MCF 10A (cell line): ENCODE measurements at places on chromosomes 6 and 20.

DNA sequence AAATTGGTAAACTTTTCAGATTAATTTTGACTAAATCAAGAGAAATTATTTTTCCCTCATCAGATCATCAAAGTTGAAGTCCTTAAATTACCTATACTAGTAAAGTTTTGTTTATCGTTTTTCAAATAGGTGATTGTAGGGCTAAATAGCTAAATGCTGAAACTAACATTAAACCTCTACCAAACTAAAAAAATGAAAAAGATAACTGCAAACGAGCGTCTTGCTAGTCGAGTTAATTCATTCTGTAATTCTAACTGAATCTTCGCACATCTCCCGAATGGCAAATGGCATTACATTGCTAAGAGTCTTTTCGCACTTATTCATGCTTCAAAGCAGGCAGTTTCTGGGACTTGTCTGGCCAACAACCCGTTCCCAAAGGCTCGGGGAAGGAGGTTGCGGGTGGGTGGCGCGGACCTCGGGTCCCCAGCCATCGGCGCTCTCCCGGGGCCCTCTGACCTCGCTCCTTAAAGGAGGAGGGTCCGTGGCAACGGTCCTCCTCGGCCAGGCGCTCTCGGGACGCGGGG lies 43.8 kb downstream of the POPDC3 start:
- DNase-seq = peak; percentile 12

GRCh38 chr20:49478754-49479689 lies 3.4 kb downstream of the KCNB1 start:
- peak; percentile 20 for DNase-seq

DNA sequence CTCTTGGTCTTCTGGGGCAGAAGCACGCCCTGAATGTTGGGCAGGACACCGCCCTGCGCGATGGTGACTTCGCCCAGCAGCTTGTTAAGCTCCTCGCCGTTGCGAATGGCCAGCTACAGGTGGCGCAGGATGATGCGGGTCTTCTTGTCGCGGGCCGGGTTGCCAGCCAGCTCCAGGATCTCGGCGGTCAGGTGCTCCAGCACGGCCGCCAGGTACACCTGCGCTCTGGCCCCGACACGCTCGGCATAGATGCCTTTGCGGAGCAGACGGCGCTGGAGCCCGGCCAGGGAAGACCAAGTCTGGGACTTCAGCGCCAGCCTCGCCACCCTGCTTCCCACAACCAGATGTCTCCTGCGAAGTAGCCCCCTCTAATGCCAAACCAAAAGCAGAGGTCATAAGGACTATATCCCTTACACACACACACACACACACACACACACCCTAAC lies 8.0 kb upstream of the SLC17A3 start:
- no peak for DNase-seq

GRCh38 chr6:169741344-169741743 lies 10.0 kb downstream of the DYNLT2 start:
- no peak for DNase-seq

DNA sequence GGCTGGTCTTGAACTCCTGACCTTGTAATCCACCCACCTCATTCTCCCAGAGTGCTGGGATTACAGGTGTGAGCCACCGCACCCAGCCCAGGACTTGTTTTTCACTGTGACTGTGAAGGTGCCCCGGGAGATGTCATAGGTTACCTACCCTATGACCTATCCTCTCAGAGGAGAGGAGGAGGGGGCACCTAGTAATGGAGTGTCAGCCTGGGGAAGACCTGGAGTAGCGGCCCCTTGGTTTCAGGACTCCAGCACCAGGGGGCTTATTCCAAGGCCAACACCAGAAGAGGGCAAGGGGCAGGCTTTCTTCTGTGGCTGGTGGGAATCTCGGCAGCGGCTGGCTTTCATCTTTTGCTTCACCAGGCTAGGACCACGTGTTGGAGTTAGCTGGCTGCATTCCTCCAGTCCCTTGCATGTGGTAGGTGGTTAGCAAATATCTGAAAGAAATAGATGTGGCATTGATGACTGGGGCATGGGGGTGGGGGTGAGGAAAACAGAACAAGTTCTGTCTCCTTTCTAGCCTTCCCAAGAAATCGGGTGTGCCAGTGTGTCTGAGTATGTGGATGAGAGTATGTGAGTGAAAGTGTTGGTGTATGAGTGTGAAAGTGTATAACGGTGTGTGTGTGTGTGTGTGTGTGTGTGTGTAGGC lies 7.9 kb upstream of the ITPR3 start:
- no peak for DNase-seq

DNA sequence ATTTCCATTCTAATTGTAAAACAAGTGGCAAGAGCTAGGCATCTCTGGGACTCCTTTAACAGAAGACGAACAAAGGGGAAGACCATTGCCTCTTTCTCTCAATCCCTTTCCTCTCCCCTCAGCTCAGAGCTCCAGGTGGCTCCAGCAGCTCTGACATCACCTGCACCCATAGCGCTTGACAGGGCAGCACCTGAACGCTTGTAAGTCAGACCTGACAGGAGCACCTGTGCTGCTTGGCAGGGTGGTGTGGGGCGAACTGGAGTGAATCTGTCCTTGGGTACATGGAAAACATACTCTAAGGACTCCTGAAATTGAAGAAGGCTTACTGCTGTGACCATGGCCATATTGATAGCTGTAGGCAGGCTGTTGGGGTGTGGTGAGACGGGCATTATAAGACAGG lies 409.5 kb upstream of the AGPAT4 start:
- DNase-seq = no peak

DNA sequence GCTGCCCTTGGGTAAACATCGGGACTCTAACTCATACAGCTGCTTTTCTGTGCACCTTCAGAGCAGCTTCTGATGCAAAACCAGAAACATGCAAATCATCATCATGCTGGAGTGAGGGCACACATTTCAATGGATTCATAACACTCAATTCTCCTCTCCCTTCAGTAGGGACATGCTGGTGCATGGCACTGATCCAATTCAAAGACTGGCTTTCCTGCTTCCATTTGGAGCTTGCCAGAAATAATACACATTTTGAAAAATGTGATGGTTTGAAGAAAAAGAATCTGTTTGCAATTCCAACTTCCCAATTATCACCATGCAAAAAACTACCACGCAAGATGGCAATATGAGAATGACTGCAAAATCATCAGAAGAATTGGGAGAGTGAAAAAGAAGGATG lies 65.2 kb upstream of the PDE10A start:
- DNase-seq = no peak
